ENCODE measurements at places on chromosomes 5 and 9.

DNA sequence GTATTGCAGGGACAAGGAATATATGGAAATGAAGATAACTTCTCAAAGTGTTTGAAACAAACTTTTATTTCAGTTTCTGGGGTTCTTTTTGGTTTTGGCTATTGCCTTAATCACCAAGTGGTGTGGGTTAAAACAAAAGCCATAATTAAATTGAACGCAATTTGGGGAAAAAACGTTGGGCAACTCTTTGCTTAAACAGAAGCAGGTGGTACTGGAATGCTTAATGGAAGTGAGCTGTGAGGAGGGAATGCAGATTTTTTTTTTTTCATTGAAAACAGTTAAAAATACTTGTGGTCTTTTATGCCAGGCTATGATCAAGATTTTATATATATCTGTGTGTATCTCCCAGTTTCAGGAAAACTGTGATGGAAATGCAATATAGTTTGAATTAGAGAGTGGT, 195.7 kb upstream of the TUT7 start:
- DNase-seq = no peak

DNA sequence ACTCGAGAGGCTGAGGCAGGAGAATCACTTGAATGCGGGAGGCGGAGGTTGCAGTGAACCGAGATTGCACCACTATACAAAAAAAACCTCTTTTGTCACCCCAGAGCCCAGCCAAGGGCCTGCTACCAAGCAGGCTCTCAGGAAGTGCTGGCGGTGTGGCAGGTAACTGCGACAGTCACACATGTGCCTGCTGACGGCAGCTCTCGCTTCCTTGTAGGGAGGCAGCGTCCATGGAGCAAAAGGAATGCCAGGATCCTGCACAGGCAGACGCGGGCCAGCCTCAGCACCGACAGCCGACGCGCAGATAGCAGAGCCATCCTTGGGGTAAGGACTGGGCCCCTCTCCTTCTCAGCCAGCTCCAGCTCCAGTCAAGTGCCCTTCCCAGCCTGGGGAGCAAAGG, 3.9 kb downstream of the LRRC8A start:
- no peak for DNase-seq

DNA sequence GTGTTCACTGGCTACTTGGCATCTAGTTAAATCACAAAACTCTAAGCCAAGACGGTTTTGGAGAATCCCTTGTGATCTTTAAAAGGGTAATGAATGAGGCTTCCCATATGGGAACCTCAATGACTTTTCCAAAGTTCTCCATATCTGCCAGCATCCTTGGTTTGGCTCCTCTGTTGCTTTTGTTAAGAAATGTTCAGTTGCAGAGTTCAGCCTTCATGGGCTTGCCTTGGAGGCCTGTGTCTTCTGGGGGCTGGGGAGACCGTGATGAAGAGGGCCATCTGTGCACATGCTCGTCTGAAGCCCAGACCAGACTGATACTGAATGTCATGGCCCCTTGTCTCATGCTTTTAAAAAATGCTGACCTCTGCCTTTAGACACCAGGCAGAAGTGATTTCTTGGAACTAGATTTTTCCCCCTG, 84.3 kb downstream of the RAI14 start:
- DNase-seq = no peak

DNA sequence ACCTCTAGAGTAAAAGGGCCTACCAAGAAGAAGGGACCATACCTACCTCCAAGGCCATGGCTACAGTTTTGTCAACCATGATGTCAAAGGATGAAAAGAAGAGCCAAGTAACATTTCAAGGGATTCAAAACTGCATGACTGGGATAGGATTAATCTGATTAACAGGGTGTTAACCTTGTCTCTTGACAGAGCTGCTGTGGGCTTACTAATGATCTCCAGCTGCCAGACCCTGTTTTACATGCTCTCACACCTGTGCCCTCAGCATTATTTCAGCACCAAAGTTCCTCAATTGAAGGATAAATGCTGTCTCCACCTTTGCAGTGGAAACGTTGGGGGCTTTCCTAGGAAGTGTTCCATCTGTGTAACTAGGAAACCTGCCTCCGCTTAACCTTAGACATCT, 78.3 kb downstream of the DMAC1 start:
- no peak for DNase-seq

Data from suppressor macrophage treated with lipopolysaccharide for 4 hours (primary cell).